ENCODE measurements at places on chromosomes 12 and 14.
A peak's percentile ranks its signal among the peaks of the same experiment; 100 is the strongest.

GRCh38 chr12:67741270-67741669 is 92.7 kb downstream of the DYRK2 start:
- DNase-seq, result no peak

DNA sequence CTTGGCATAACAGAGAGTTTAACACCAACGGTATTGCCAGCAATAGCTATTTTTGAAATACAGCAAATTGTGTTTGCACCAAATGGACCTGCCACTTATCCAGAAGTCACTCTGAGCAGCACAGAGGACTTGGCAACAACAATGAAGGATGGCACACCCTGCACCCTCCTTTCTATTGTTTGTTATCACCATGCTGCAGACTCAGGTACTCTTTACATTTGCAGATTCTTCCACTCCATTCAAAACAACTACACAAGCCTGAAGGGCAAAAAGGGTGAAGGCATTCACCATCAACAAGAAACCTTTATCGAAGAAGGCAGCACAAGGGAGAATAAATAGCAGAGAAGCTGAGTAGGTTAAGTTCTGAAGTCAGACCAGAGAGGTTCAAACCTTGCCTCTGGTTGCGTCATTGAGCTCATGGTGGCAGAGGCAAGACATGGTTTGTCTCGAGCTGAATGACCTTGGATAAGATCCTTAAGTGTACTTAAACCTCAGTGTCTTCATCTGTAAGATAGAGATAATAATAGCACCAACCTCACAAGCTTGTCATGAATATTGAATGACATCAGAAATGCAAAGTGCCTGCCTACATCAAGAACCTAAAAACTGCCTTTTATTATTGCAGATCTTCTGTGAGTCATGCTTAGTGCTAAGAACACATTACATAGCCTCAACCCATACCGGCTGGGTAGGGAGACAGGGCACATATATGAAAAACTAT is 1.4 kb upstream of the ACSM4 start:
- DNase-seq, result no peak

- no peak for DNase-seq
These were observed 6.0 kb downstream of the CKB start for GRCh38 chr14:103516426-103517173.

GRCh38 chr14:101073598-101073965 is 170.1 kb upstream of the RTL1 start:
- DNase-seq, result no peak

DNA sequence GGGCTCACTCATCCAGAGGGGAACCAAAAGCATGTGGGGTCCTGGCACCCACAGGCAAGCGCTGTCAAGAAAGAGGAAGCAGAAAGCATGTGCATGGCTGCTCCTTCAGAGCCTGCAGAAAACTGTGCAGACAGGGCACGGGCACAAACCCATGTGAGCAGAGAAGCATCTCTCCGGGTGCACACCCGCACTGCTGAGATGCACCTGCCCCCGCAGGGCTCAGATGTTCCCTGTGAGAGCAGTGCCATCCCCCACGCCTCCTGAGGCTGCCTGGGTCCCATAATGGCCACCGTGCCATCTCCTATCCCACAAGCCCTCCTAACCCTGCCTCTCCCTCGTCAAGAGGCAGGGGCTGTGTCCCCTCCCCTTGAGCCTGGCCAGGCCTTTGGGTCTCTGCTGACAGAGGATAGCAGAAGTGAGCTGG is 32.3 kb upstream of the INF2 start:
- no peak for DNase-seq

GRCh38 chr12:106446419-106447092 is 89.0 kb downstream of the POLR3B start:
- no peak for DNase-seq

DNA sequence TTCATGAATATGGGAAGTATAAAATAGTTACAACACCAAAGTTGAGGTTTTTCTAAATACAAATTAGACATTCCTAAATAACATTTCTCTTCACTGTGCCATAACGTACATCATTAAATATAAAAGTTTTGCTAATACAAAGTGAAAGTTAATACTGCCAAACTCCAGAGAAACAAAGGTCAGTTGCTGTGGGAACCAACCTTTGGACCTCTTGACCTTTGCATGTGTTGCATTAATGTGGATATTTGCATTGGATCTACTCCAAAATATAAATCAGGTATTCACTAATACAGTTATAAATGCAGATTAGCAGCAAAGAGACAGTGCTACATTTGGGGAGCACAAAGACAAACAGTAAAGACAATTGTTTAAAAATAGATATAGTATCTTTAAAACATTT is 366.0 kb upstream of the USP15 start:
- no peak for DNase-seq

GRCh38 chr14:101225157-101226152 is 321.9 kb upstream of the RTL1 start:
- DNase-seq, result no peak

DNA sequence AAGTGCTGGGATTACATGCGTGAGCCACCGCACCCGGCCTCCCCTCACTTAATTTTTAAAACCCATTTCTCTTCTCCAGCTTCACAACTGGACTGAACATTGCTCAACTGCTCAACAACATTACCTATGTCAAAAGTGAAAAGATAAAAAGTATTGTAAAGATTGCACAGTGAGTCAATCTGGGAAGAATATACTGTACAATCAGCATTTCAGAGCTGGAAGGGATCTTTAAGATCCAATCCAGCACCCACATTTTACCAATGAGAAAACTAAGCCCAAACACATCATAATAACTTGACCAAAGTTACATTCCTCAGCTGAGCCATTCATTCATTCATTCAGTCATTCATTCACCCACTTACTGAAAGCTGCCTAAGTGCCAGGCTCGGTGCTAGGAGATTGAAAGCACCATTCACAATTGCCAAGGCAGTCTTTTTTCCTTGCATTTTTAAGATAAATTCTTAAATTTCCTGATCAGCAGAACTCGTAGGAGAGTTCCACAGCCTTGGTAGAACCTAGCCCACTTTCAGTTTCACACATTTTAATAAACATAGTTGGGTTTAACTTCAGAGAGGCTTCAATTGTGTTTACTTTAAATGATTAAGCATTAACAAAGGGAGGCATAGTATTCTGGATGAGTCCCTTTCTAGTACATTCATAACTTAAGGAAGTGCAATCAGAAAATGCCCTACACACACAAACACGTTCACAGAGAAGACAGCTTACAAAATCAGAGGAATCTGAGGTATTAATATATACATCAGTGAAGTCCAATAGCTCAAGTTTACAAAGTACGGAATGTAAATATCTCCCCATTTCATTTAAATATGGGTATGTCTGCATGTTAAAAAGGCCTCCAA is 3.0 kb downstream of the GALNT4 start:
- DNase-seq, result peak; percentile 32

DNA sequence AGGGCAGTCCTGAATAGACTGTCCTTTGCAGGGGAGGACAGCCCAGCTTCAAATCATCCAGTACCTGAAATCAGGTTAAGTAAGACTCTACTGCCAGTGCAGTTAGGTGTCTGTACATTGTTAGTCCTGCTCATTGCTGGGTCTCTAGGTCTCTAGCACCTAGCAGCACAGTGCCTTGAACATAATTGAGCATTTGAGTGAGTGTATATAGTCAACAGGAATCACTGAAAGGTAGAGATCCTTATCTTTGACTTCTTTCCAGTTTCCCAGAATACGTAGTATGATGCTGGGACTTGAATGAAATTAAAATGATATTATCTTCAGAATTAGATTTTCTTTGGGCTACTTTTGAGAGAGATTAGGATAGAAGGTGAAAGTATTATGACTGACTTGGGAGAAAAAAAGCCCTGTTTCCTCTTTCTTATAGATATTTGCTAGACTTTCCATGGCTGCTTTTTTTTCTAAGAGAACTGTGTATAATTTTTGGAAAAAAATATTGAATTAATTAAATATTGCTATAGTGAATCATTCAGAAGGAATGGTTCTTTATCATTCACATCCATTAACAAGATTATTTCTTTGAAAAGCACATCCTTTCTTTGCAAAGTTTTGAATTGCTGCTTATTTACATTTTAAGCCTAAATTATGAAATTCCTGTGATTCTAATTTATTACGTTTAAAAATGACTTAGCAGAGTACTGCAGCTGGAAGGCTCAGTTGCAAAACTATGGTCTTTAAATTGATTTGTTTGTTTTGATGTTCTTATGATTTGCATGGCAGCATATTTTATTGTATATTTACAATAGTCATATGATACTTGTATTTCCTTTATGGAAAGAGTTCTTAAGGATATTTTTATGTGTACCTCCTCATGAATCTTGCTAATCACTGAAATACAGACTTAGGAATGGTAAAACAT is 51.6 kb downstream of the PPP4R4 start:
- no peak for DNase-seq

GRCh38 chr12:56074396-56074795 is 5.6 kb upstream of the ERBB3 start:
- DNase-seq, result no peak

DNA sequence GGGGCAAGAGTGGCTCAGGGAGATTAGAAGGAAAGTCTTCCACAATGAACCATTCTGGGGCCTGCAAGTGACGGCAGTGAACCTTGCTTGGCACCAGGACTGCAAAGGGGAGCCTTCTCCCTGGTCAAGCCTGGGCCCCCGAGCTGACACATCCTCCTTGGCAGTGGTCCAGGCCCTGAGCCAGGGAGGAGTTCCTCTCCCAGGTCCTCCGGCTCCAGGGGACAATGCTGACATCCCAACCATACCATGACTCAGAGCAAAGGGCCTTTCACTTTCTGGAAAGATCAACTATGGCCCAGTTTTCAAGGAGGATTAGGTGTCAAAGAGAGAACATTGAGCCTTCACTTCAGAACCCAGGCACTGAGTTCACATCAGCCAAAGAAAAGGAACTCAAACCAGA is 756.5 kb upstream of the TBX3 start:
- DNase-seq, result no peak

DNA sequence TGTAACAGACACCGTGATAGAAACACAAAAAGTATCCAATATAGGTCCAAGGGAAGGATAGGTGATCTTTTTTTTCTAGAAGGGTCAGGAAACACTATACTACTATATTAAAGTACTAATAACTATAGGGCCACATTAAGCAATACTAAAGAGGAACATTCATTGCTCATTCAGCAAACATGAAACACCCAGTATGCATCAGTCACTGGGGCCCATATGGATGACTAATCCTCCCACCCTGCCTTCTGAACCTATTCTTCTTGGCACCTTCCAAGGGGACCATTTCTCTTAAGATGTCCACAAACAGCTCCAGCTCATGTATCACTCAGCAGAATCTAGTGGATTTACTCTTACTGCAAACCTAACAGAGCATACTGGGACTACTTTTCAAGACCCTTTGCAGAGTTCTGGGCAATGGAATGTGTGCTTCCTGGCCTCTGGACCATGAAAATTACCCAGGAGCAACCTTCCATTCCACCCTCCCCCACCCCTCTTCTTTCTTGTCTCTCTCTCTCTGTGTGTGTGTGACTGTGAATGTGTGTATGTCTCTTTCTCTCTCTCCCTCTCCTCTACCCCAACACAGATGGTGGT is 187.9 kb downstream of the EPS8 start:
- no peak for DNase-seq

DNA sequence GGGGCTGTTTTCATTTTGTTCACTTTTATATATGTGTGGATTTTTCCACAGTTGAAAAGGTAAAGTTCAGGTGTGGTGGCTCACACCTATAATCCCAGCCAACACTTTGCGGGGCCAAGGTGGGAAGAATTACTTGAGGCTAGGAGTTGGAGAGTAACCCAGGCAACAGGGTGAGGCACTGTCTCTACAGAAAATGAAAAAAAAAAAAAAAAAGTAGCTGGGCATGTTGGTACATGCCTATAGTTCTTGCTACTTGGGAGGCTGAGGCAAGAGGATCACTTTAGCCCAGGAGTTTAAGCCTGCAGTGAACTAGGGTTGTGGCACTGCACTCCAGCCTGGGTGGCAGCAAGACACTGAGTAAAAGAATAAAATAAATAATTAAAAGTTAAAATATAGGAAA is 326.5 kb downstream of the NAV3 start:
- no peak for DNase-seq

DNA sequence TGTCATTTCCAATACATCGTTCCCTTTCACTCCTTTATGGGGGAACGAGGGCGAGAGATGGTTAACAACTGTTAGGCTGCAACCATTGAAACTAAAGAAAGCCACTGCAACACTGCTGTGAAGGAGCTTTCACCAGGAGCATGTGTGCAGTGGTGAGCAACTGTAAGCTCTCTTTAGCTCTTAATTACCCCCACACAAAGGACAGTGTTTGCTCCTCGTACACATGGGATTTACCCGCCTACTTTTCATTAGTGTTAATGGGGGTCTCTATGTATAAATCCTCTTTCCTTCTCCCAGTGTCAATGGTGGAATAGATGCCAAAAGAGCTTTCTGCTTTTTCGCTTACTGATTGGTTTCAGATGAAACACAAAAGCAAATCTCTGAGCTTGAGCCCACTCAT is 343.1 kb downstream of the FLRT2 start:
- no peak for DNase-seq

- no peak for DNase-seq
These were observed 146.3 kb downstream of the PDZRN4 start for GRCh38 chr12:41334390-41334789.

DNA sequence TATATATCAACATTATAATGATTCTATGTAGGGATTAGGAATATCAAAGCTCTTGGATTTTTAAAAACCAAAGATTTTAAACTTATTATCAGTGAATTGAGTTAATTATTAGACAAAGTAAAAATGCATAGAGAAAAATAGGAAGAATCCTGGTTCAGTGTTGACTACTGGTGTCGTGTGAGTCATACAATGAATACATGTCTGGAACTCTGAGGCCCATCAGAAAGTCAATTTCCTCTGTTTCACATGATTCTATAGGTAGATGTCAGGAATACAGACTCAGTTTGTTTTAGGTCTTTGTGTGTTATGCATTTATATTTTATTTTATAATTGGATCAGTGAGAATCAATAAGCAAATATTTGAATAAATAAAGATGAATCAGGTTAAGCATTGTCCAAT is 84.5 kb upstream of the RTL1 start:
- DNase-seq, result no peak

DNA sequence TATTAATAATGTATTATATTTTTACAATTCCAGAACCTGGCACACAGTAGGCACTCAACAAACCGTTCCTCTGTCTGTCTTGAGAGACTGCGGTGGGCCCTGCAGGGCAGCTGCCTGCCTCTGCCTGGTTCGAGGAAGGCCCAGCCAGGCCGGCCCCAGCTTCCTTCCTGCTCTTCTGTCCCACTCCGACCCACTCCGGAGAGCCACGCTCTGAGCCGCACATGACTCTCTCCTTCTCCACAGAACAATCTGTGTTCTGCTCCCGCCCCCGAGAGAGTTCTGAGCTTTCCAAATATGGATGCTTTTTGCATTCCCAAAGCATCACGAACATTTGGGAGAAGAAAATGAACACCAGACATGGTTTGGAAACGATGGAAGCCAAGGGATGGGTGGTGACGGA is 57.3 kb downstream of the TTC7B start:
- no peak for DNase-seq

DNA sequence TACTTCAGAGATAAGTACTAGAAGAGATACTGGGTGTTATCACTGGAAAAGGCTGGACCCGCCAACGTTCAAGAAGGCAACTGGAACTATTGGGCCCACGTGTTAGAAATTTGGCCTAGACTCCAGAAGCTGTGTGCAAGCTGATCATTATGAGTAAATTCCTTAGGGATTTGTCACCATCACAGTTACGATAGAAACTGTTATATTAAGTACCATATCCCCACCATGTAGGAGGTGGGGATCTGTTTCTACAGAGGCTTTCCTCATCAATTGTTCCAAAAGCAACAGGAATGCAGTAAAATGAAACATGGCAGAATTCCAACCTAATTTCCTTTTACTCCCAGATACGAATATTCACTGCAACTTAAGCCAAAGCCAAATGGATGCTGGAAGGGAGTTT is 170.7 kb downstream of the NOVA1 start:
- no peak for DNase-seq
